ENCODE measurements at places on chromosomes 6 and 20. TPM values are rescaled to one million over a fixed set of nuclear protein-coding genes. Genes with fewer than 3 reads are reported as not detected.

Gene LPA
- not detected for polyA plus RNA-seq

DNA sequence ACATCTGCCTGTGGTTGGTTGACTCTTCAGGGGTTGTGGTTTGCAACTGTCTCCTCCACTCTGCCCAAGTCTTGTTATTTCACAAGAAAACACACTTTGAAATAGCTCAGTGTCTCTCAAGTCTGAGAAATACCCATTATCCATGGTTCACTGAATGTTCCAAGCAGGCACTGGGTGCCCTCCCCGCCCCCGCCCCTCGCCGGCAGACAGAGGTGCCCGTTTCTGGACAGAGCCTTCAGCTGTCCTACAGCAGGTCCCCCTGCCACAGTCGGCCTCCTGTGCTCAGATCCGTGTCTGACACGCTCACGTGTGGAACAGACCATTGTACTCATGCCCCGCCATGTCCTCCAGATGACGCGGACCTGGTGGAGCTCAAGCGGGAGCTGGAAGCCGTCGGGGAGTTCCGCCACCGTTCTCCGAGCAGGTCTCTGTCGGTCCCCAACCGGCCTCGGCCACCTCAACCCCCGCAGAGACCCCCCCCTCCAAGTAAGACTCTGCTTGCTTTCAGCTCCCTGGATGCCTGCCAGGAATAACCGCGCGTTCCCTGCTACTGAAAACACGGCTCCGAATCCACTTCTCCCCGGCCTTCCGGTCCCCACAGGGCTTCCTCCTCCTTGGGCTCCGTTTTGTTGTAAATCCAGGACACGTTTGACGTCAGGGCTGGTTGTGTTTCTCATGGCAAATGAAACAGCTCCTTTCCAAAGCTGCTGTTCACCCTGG lies 81.4 kb downstream of the SERAC1 start:
- no peak overlapping the region for H3K27ac ChIP-seq
- H3K27me3 ChIP-seq, result no peaks in the 10 kb centered on the region
- peak; percentile 47 for DNase-seq
- H3K36me3 ChIP-seq, result peaks cover 63% of the 10 kb centered on the region
- H3K4me3 ChIP-seq, result peak overlapping the region; percentile 40

GRCh38 chr6:14738933-14739332 lies 506.9 kb upstream of the JARID2 start:
- no peaks in the 10 kb centered on the region for H3K4me1 ChIP-seq
- H3K36me3 ChIP-seq, result no peaks in the 10 kb centered on the region
- DNase-seq, result no peak
- no peak overlapping the region for H3K4me3 ChIP-seq
- H3K27me3 ChIP-seq, result no peaks in the 10 kb centered on the region

- H3K27ac ChIP-seq, result no peak overlapping the region
- no peak overlapping the region for H3K4me3 ChIP-seq
- no peak for DNase-seq
- H3K4me1 ChIP-seq, result no peaks in the 10 kb centered on the region
- H3K27me3 ChIP-seq, result no peaks in the 10 kb centered on the region
These were observed 100.0 kb upstream of the JARID2 start for GRCh38 chr6:15145821-15146220.

- no peak for DNase-seq
- H3K27me3 ChIP-seq, result no peaks in the 10 kb centered on the region
- H3K27ac ChIP-seq, result no peak overlapping the region
- no peaks in the 10 kb centered on the region for H3K36me3 ChIP-seq
- no peak overlapping the region for H3K4me3 ChIP-seq
These were observed 15.5 kb upstream of the TPD52L1 start for GRCh38 chr6:125138083-125138482.

Gene ANKRD6
- 4.6 TPM for polyA plus RNA-seq

DNA sequence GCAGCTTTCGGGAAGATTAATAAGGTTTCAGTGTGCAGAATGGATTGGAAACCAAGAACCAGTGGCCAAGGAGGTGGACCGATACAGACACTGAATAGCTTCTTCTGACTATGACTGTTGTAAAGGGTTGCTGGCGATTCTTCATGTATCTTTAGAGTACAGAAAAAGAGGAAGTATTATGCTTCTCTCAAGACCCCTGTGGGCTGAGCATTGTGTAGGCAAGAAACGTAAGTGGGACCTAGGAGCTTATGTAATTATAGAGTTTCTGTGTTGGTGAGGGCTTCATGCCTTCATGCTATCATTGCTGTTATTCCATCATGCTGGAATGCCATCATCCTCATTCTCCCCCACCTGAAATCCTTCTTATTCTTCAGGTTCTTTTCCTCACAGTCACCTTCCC lies 105.4 kb upstream of the AKIRIN2 start:
- H3K27ac ChIP-seq, result no peak overlapping the region
- H3K36me3 ChIP-seq, result no peaks in the 10 kb centered on the region
- no peaks in the 10 kb centered on the region for H3K4me1 ChIP-seq
- DNase-seq, result no peak
- no peak overlapping the region for H3K4me3 ChIP-seq
- H3K27me3 ChIP-seq, result peaks cover 2% of the 10 kb centered on the region

DNA sequence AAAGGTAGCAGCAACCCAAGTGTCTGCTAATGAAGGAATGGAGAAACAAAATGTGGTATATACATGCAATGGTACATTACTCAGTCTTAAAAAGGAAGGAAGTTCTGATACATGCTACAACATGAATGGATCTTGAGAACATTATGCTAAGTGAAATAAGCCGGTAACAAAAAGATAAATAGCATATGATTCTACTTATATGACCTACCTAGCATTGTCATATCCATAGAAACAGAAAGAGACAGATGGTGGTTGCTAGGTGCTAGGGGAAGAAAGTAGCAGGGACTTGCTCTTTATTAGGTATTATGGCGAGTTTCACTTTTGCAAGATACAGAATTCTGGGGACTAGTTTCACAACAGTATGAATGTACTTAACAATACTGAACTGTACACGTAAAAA lies 46.6 kb downstream of the UBR2 start:
- H3K4me3 ChIP-seq, result no peak overlapping the region
- H3K4me1 ChIP-seq, result no peaks in the 10 kb centered on the region
- no peaks in the 10 kb centered on the region for H3K27me3 ChIP-seq
- peaks cover 6% of the 10 kb centered on the region for H3K36me3 ChIP-seq
- DNase-seq, result no peak
- no peak overlapping the region for H3K27ac ChIP-seq

DNA sequence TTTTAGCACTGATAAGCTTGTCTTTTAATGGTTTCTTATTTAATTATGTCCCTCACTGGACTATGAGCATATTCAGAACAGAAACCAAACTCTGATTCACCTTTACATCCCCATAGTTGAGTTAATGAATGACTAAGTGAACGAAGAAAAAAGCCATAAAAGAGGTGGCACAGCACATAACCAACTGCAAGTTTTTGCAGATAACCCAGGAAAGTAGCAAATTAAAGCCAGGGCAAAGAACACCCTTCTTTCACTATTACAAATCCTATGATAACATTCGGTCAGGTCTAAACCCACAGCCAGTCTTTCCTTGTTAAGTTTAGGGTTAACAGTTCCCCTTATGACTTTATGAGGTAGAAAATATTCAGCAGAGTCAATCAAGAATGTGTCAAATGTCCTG lies 102.7 kb downstream of the RIN2 start:
- H3K36me3 ChIP-seq, result no peaks in the 10 kb centered on the region
- H3K27ac ChIP-seq, result no peak overlapping the region
- H3K4me3 ChIP-seq, result no peak overlapping the region
- H3K27me3 ChIP-seq, result no peaks in the 10 kb centered on the region
- H3K4me1 ChIP-seq, result no peaks in the 10 kb centered on the region

Gene FRK
- polyA plus RNA-seq, result 1.4 TPM

GRCh38 chr20:46111028-46111835 lies 6.9 kb upstream of the CD40 start:
- peaks cover 33% of the 10 kb centered on the region for H3K27me3 ChIP-seq
- H3K4me1 ChIP-seq, result no peaks in the 10 kb centered on the region
- H3K36me3 ChIP-seq, result no peaks in the 10 kb centered on the region
- DNase-seq, result peak; percentile 57

Gene TCP11
- polyA plus RNA-seq, result not detected

DNA sequence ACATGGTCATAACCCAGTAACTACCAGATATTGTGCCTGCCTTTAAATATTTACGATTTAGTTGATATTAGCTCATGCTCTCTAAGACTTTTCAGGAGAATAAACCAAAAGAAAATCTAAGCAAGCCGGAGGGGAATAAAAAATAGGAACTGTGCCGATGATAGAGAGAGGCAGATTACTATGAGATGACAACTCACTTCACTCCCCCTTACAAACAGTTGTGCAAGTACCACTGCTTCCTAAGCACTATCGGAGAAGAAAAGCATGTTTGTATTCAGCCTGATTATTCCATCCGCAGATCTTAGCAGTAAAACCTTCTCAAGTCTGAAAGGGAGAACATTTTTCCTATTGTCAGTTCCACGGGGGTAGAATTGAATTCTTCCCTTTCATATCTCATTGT lies 294.4 kb downstream of the KCNQ5 start:
- H3K4me3 ChIP-seq, result no peak overlapping the region
- DNase-seq, result no peak
- H3K4me1 ChIP-seq, result no peaks in the 10 kb centered on the region
- no peaks in the 10 kb centered on the region for H3K36me3 ChIP-seq
- H3K27ac ChIP-seq, result no peak overlapping the region

GRCh38 chr20:44990425-44990824 lies 24.1 kb downstream of the STK4 start:
- no peak overlapping the region for H3K27ac ChIP-seq
- no peak for DNase-seq
- H3K4me1 ChIP-seq, result peaks cover 16% of the 10 kb centered on the region
- no peaks in the 10 kb centered on the region for H3K27me3 ChIP-seq
- H3K36me3 ChIP-seq, result peaks cover 42% of the 10 kb centered on the region

GRCh38 chr6:3794092-3794491 lies 42.6 kb upstream of the PXDC1 start:
- no peak for DNase-seq
- no peaks in the 10 kb centered on the region for H3K27me3 ChIP-seq
- H3K4me1 ChIP-seq, result peaks cover 32% of the 10 kb centered on the region
- no peak overlapping the region for H3K4me3 ChIP-seq
- H3K27ac ChIP-seq, result no peak overlapping the region
- no peaks in the 10 kb centered on the region for H3K36me3 ChIP-seq

Gene C6orf58
- not detected for polyA plus RNA-seq

GRCh38 chr6:42162384-42162783 lies 10.8 kb upstream of the GUCA1A start:
- no peaks in the 10 kb centered on the region for H3K27me3 ChIP-seq
- no peaks in the 10 kb centered on the region for H3K36me3 ChIP-seq
- no peak overlapping the region for H3K4me3 ChIP-seq

DNA sequence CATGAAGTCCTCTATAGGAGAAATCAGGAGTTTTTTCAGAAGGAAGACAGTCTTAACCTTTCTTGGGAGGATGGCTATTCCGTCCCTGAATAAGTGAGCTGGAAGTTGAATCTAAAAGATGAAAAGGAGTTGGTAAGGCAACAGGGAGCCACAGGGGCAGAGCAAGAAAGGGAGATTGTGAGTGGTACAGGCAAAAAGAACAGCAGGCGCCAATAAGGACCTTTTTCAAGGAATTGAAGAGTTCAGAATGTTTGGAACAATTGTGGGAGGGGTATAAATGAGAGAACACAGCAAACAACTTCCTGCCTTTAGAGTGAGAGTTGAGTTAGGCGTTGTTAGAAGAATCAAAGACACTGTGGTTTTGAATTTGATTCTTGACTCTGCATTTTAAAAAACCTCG lies 1003.7 kb downstream of the EPHA7 start:
- DNase-seq, result no peak
- no peak overlapping the region for H3K27ac ChIP-seq
- no peaks in the 10 kb centered on the region for H3K27me3 ChIP-seq
- no peaks in the 10 kb centered on the region for H3K36me3 ChIP-seq
